Brain pericyte (primary cell): ENCODE measurements at places on chromosomes 2 and 18.

GRCh38 chr2:216698895-216699294 is 3.5 kb upstream of the IGFBP5 start:
- DNase-seq, result no peak

DNA sequence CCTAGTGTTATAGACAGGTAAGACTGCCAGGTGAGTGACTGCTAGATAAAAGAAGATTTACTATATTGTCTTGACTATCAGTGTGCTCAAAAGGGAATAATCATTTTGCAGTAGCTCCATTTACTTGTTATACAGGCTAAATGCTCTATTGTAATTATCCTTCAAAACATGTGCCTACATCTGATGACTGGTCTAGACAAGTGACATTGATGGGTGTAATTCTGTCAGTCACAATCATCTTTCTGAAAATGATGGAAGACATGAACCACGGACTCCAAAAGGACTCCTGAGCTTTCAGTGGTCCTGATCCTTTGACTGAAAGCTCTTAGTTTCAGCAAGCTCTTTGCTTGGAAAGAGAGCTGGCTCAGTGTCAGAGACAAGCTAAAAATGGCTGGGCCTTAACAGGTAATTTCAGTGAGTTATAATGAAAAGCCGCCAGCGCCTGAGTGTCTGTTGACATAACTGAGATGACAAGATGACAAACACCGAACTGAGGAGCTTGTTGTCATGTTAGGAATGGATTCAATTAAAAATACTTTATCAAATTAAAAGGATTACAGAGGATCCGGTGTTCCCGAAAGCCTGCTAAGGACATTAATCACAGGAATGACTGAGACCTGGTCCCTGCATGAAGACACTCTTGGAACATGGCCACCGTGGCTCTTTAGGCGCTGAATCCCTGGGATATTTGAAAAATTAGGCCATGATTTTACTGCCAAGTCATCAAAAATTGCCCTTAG is 141.7 kb downstream of the CMPK2 start:
- DNase-seq, result no peak

- DNase-seq, result no peak
Observed at GRCh38 chr2:50584185-50584584, 447.7 kb downstream of the NRXN1 start.

DNA sequence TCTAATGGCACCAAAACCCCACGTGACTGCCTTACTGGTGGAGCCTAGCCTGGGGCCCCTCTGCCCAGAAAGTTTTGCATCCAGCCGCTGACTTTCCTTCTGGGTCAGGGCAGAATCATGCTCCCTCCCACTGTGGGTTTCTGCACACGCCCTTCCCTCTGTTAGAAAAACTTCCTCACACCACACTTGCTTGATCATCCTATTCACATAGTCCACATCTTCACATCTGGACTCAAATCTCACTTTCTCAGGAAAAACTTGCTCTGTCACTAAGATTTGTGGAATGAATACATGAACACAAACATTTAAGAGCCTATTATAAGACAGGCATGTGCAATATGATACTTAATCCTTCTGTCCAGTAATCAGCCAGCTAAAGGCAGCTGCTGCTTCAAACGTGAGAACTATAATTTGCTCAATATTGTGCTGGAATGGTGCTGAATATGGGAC is 274.7 kb downstream of the RND3 start:
- DNase-seq, result no peak

GRCh38 chr2:207448006-207448405 is 81.8 kb upstream of the CREB1 start:
- no peak for DNase-seq

DNA sequence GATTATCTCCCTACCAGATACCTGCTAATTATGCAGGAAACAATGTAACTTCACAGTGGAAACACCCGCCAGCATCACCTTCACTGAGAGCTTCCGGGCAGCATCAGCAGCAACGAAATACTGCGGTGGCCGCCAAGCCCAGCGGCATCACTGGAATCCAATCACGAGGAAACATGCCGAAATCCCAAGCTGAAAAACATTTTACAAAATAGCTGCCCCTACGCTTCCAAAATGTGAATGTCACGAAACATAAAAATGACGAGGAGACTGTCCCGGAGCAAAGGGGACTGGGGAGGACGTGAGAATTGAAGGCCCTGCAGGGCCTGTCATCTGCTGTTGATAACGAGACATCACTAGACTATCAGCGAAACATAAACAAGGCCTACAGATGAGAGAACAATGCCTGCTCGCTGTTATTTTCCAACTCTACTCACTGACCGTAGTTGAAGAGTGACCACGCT is 82.6 kb downstream of the HDAC4 start:
- DNase-seq, result no peak

GRCh38 chr2:65017335-65017734 is 28.1 kb downstream of the SLC1A4 start:
- DNase-seq, result no peak

GRCh38 chr2:64000630-64001381 is 18.4 kb downstream of the VPS54 start:
- DNase-seq, result no peak

DNA sequence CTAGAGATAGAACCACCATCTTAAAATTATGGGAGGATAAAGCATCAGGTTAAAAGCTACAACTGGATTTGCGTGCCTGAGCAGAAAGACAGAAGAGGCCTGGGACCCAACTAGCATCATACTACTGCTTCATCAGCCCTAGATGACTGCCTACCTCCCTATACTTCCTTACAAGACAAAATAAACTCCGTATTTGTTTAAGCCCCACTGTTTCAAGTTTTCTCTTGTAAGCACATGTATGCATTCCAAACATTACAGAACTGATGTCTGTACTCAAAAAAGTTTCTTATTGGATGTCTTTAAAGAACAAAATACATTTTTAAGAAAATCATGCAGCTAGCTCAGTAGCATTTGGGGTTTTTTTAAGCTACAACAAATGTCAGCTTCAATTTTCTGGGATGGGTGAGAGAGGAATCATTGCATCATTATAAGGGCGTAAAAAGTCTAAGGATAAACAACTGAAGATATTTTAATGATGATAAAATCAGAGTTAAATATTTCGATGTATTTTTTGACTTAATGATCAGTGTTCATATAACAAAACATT is 213.1 kb downstream of the EXOC6B start:
- DNase-seq, result no peak

- no peak for DNase-seq
Observed at GRCh38 chr2:197647961-197648690, 27.3 kb downstream of the RFTN2 start.

DNA sequence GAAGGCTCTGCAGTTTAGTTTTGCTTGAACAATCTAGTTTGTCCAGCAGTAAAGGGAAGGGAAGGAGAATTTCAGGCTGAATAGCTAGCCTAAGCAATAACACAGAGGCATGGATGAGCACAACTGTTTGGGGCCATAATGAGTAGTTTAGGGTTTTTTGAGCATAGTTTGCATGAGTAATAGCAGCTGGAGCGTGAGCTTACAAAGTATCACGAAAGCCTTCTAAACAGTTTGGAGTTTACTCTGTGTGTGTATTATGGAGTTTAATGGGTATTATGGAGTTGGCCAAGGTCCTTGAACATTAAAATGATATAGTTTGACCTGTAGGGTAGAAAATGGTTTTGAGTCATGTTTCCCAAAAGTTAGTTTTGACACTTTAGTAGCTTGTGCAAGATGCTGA is 782.3 kb downstream of the ERBB4 start:
- no peak for DNase-seq

DNA sequence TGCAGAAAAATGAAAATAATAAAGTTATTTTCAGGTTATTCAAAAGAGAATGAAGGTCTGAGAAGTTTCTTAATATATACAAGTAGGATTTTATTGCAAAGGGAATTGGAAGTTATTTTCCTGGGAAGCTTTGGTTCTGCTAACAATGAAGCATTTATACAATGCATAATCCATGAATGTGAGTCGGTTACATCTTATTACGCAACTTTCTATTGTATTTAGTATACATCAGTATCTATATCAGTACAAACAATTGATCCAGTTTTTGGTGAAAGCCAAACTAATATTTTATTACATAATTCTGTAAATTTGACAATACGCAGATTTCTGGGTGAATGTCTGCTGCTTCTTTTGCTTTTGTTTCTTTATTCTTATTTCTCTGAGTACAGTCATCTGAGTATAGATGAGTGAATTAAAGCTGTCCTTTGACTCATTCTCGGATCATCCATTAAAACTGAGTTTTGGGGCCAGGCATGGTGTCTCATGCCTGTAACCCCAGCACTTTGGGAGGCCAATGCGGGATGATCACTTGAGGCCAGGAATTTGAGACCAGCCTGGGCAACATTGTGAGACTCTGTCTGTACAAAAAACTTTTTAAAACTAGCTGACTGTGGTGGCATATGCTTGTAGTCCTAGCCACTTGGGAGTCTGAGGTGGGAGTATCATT is 108.5 kb downstream of the SOCS6 start:
- DNase-seq, result no peak

- no peak for DNase-seq
Observed at GRCh38 chr18:13582178-13582670, 144.1 kb downstream of the FAM210A start.

DNA sequence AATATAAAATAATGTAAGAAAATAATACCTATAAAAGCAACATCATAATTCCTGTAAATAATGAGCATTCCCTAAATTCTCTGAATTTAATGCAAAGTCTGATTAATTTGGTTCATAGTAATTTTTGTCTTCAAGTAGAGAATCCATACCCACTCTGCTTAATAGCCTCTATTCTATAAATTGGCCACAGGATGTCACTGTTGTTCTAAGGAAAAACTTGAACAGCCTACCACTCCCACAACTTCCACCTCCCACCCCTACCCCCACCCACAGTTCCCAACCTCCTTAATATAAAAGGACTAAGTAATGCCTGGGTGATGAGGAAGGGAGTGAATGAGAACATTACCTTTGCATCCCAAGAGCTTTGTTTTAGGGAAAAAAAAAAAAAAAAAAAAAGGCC is 27.2 kb upstream of the BBS5 start:
- DNase-seq, result no peak

DNA sequence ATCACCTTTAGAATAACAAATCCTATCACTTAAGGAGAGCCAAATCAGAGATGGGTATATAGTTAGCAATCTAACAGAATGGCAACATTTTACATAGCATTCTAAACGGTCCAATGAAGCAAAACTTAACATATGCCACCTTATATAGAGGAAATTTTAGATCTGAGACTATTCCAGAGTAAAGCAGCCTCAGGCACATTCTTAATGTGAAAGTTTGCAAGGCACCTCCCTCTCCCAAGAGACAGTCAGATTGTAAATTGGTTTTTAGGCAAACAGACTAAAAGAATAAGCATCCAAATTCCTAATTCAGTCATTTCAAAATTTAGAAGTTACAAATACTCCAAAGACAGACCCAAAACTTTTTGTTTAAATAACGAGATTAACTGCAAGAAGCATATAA is 292.9 kb downstream of the STK39 start:
- no peak for DNase-seq

GRCh38 chr2:44075541-44075940 is 79.8 kb upstream of the LRPPRC start:
- DNase-seq, result no peak

GRCh38 chr2:237558961-237559641 is 7.3 kb upstream of the PRLH start:
- DNase-seq, result no peak

DNA sequence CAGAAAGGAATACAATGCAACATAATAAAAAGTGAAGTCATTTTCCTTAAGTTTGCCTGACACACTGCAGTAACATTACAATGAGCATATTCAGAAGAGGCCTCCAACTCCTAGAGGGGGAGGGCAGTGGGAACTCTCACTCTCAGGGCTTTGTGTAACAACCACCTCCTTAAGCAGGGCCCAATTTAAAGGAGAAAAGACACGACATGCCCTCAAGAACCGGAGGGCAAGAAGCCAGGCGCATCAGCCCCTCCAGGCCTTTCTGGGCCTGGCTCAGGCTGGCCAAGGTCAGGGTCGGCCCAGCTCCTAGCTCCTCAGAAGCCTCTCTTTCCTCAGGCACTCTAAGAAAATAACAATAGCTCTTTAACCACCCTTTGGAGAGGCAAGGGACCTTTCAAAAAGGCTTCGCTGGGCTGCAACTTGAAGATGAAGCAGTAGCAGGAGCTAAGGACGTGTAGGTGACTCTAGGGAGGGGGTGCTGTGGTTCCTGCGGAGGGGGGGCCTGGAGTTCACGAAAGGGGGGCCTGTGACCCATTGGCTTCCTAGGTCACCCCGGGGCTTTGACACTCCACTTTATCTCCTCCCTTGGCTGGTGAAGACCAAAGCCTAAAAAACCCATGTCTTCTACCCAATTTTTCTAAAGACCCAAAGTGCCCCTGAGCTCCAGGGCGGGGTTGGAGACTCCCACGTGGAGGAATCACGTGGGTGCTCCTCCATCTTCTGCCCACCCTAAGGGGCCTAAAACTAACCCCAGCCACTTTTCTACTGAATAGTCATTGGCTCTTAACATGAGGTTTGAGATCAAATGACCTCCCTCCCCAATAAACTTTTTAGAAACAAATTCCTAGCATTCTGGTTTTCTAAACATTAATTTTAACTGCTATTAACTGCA is 13.3 kb downstream of the SERTAD2 start:
- no peak for DNase-seq

DNA sequence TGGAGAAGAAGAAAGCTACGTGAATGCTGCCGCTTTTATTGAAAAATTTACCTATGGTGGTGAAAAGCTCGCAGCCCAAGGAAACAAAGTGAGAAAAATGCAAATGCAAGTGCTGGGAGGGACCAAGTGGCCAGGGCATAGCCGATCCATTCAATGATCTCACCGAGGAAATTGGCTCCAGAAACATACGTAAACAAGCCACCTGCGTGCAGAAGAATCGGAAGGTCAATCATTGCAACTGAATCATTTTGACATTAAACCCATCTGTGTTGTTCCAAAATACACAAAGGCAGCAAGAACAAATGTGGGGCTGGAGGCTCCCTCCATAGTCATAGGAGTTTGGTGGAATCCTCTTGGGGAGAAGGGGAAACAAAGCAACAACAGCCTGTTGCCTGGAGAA is 51.5 kb downstream of the SRD5A2 start:
- no peak for DNase-seq

DNA sequence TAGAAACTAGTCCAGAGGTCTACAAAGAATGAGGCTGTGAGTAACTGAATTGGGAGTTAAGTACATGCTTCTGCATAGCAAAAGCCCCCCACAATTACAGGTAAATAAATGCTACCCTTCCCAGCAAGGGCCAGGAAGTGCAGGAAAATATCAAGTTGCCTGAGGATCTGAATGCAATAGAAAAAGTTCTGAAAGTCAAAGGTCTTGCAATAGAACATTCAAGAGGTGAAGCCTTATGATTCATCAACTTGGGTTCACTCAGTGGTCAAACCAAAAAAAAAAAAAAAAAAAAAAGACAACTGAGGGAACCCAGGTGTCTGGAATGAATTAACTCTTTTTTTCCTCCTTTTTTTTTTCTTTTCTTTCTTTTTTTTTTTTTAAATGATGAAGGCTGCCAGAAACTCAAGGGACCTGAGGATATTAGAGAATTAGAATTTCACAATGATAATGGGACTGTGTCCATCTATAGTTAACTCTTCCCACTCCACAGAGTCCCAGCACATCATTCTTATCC is 42.9 kb upstream of the RFX8 start:
- DNase-seq, result no peak
